Hypothalamus (tissue), 51 donors: ENCODE measurements at places on chromosomes 2 and 18.

GRCh38 chr18:7908681-7909299, 341.7 kb downstream of the PTPRM start:
- no peak for DNase-seq

DNA sequence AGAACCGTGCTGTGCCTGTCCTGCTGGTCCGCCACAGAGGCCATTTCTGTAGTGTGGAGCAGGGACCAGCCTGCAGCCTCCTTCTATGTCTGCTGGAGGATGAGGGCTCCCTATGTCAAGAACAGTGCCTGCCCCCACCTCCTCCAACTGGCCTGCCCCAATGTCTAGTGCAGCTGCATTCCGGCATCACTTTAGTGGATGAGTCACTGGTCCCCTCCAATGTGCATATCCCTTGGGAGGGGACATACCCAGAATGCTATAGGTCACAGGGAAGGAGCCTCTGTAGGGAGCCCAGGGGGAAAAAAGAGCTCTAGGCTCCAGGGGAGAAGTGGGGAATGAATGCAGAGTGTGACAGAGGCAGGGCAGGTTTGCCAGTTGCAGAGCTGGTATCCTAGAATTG, 219.6 kb downstream of the CELF4 start:
- DNase-seq: no peak

DNA sequence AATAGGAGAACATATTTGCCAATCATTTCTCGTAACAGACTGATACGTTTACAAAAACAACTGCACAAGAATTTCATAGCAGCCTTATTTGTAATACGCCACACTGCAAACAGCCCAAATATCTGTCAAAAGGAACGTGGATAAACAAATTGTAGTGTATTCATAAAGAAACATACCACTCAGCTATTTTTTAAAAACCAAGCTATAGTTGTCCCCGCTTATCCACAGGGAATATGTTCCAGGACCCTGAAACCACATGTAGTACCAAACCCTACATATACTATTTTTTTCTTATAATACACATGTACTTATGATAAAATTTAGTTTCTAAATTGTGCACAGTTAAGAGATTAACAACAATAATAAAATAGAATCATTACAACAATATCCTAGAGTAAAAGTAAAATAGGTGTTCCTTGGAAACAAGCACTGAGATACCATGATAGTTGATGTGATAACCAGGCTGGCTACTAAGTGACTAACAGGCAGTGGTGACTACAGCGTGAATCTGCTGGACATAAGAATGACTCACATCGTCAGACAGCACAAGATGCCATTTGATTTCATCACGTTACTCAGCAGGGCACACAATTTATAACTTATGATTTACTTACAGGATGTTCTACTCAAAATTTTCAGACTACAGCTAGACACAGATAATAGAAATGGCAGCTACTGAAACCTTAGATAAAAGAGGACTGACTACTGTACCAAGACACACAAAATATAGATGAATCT, 367.4 kb downstream of the NCKAP5 start:
- DNase-seq: no peak

DNA sequence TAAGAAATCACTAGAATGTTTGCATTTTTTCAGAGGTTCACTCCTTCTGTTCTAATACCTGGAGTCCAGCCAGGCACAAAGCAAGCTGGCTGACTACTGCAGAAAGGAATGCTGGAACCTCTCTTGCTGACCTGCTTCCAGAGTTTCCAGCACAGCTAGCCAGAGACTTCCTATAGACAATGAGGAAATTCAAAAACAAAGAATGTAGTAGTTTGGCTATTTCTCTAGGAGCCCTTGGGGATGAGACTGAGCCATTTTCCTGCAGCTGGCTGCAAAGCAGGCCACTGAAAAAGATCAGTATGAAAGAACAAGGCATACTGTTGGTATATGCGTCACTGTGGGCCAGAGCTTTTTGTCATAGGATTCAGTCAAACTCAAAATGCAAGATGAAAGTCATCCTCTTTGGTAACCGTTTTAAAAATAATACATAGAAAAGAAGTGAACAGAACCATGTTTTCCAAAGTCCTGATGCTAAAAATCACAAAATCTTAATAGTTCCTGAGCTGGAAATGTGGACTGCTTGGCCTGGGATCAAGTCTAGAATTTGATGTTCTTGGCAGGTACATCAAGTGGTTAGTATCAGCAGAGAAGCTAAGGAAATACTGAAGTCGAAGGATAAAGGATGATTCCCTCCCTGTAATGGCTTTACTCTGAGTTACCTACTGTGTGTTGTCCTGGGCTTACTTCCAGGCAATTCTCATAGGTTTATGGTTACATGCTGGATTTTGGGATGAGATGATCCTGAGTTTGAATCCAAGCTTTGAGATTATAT, 9.0 kb upstream of the DSEL start:
- no peak for DNase-seq

DNA sequence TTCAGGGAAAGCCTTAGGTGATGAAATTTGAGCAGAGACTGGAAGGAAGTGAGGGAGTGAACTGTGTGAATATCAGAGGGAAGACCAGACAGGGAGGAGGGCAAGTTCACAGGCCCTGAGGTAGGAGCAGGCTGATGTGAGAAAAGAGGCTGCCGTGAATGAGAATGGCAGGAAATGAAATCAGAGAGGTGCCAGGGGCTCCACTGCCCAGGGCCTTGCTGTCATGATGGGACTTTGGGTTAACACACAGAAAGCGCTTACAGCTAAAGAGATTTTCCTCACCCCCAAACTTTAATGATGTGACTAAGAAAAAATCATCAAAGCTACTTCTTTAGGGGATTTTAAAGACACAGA, 53.8 kb downstream of the MARCHF4 start:
- DNase-seq: no peak

- no peak for DNase-seq
These were observed 51.8 kb downstream of the MTHFD2 start for GRCh38 chr2:74250189-74250631.

GRCh38 chr2:127675331-127676261, at the start of gene LIMS2:
Gene LIMS2, minus strand, starts transcription at chr2:127675530. Its CDS starts 506 bp downstream, at chr2:127675024.
- no peak for DNase-seq

DNA sequence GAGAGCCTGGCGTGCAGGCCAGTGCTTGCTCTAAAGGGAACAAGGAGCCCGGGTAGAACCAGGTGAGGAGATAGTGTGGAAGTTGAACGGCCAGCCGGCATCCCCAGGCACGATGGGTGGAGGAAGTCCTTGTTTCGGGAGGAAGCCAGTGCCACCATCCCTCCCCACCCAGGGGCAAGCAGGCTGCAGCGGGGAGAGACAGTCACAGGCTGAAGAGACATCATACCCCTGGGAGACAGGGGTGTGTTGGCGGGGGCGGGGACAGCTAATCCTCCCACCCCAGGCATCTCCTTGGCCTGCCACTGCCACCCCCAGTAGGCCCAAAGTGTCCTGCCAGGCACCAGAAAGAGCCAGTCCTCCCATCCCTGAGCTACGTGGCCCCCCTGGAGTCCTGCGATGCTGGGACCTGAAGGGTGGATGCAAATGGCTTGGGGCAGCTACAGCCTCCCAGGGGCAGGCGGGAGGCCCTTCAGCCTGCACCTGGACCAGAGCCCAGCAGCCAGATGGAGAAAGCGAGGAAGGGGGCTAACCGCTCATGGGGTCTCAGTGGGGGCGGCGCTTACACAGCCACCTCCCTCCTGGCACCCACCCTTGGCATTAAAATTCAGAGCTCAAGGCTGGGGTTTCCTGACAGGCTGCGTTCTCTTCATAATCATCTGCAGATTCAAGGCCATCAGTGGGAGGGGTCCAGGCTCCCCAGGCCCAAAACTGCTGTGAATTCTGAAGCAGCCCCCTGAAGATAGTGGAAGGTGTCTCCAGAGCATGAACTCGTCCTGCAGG, 14.8 kb upstream of the GPR55 start:
- no peak for DNase-seq

DNA sequence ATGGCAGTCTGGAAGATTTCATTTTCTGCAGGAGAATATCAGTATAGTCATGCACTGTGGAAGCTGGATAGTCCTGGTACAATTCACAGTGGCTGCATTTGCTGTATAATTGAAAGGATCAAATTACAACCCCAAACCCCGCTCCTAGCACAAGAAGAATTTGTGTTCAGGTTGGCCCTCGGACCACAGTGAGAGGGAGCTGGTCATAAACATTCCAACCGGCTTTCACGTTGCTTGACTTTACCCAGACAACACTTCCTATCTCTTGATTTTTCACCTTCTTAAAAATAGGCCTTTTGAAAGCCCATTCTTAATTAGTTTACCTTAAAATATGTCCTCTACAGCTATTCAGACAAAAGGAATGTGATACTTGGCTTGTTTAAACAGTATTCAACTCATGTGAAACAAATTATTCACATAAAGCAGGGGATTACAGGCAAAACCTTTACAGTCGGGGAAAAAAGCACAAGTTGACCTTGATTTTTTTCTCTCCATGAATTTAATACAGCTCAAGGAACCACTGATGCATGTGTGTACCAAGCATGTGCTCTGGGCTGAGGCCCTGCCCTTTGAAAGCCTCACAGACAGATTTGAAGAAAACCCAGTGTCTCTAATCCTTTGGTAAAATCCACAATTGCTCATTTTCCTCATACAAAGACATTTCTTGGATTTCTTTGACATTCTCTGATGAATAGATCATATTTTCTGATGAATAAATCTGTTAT, 143.0 kb upstream of the SOX11 start:
- no peak for DNase-seq

DNA sequence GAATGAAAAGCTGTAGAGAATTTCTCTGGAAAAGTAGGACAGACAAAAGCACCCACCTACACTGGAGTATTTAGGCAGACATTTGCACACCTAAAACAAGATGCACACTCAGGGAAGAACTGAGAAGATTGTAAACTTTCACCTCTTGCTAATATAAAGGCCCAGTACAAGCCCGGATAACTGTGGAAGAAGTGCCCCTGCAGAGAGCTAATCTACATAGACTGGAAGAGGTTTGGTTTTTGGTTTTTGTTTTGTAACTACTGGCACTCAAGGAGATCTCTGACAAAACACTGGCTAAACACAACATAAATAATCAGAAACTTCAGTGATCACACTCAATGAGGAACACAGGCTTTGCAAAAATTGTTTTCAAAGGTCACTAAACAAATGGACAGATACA, 782.2 kb upstream of the SLC8A1 start:
- no peak for DNase-seq

DNA sequence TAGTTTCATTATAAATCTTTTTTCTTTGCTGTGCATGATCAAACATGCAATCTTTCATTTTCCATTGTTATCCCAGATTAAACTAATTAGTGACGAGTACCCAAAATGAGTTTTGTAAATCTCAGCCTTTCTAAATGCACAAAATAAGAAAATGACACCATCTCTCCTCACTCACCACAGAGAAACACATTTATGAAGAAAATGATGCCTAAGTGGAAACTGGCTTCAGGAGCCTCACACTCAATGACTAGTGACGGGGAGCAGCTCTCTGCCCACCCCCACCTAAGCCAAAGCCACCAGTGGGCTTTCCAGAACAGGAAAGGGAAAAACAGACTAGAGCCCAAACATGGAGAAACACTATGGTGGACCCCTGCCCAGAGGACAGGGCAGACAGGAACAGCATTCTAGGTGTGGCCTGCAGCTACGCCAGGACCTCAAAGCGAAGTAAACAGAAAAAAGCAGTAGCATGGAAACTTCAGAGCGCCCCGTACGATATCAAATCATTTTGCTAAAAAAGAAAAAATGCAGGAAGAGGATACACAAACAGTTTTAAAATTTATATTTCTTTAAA, 113.5 kb downstream of the RBMS1 start:
- DNase-seq: no peak

- DNase-seq: peak; percentile 40
These were observed 95.9 kb downstream of the MAP4K4 start for GRCh38 chr2:101793277-101793969.

DNA sequence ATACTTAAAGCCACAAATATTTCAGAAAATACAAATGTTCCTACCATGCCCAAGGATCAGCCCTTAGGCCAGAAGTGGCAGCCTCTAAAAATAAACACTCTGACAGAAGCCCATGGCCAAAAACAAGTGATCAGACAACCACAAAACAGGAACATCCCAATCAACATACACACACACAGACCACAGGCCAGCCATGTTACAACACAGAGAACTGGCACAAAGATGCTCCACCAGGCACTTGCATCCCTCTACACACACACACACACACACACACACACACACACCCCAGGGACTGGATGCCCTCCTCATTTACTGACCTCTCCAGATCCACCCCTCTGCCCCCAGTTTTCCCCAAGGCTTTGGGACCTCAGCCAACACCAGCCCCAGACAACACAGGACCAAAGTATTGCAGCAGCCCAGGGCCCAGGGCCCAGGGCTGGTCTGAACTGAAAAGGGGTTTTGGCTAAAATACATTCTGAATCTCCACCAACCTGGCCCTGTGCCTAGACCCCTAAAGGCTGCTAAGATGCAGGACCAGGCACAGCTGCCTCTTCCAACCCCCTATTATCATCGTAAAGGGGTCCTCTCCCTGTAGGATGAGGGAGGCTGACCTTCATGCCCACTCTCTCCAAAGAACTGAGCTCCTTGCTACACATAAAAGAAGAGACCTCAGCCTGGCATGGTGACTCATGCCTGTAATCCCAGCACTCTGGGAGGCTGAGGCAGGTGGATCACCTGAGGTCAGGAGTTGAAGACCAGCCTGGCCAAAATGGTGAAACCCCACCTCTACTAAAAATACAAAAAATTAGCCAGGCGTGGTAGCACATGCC, 151.4 kb downstream of the TNS1 start:
- DNase-seq: no peak

DNA sequence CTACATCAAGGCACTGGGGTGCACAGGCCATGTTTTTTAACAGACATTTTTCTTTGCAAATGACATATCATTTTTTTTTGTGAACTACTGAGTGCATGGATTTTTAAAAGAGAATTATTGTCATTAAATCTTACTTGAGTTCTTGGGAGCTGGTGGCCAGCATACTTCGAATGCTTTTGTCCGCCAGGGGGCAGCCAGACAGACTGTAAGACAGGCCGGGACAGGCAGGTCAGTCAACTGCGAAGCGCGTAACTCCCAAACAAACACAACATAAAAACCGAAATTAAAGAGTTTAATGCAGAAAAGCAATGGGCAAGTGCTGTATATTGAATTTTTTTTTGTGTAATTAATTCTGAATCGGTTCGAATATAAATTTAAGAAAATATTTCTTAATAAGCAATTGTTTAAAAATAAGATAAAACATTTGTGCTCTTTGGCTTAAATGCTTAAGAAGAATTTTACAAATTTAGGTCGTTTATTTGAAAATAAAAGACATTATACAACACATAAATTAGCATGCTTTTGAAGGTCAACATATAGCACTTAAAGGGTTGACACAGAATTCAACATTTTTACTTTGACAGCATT, 142.2 kb upstream of the PXDN start:
- peak; percentile 27 for DNase-seq

- no peak for DNase-seq
These were observed 417.4 kb downstream of the LPIN1 start for GRCh38 chr2:12163866-12164265.

- DNase-seq: no peak
These were observed 36.4 kb downstream of the ALPK2 start for GRCh38 chr18:58592223-58593214.
